DND-41 (cell line): ENCODE measurements at places on chromosomes 1 and 21.

GRCh38 chr1:200547386-200547785 lies 73.2 kb downstream of the KIF14 start:
- no peaks in the 10 kb centered on the region for H3K4me1 ChIP-seq
- peaks cover 4% of the 10 kb centered on the region; the same call in 1 of the 2 replicates for H3K36me3 ChIP-seq
- no peak overlapping the region for H3K4me3 ChIP-seq
- no peak for DNase-seq
- H3K27ac ChIP-seq = no peak overlapping the region

DNA sequence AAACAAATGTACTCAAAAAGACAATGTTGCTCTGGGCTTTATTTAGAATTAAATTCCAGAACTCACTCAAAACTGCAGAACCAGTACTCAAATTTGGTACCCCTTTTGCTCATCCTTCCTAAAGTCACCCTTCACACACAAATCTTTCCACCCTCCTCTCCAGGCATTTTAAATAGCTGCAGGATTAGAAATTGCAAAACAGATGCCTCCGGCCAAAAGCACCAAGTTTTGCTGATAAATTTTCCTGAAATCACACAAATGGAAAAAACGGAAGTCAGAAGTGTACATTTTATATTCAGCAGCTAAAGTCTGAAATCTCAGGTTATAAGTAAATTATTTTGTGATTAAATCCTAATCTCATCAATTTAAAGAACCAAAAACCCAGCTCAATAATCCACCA lies 147.0 kb downstream of the NRIP1 start:
- H3K4me3 ChIP-seq = no peak overlapping the region
- H3K27ac ChIP-seq = no peak overlapping the region
- DNase-seq = no peak
- H3K27me3 ChIP-seq = no peaks in the 10 kb centered on the region

- H3K27ac ChIP-seq = no peak overlapping the region
- DNase-seq = no peak
These were observed 32.1 kb downstream of the HSD17B7 start for GRCh38 chr1:162822391-162823200.

DNA sequence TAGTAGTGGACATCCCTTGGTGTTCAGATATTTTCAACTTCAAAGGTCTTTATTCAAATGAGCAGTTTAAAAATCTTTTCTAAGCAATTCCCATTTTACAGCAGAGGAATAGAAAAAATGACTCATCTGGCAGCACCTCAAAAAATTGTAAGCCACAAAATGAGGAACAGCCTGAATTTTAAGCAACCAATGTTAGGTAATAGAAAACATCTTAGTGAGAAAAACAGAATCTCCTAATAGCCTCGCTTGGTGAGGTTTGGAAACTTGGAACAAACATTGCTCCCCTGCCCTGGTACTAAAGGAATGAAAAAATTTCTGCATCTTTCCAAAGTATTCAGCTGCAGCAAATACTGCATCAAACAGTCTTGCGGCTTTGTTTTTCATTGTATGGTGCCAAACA lies 264.4 kb downstream of the NTNG1 start:
- DNase-seq = no peak
- no peak overlapping the region for H3K27ac ChIP-seq
- H3K4me3 ChIP-seq = no peak overlapping the region
- H3K27me3 ChIP-seq = no peaks in the 10 kb centered on the region

GRCh38 chr1:165356876-165357275 lies 361 bp upstream of the LMX1A start:
- H3K4me1 ChIP-seq = no peaks in the 10 kb centered on the region
- peaks cover 4% of the 10 kb centered on the region for H3K27me3 ChIP-seq
- H3K4me3 ChIP-seq = no peak overlapping the region
- H3K27ac ChIP-seq = no peak overlapping the region
- no peaks in the 10 kb centered on the region for H3K36me3 ChIP-seq

GRCh38 chr1:194117582-194117981 lies 931.2 kb upstream of the B3GALT2 start:
- H3K27ac ChIP-seq = no peak overlapping the region
- no peak for DNase-seq
- H3K4me3 ChIP-seq = no peak overlapping the region
- H3K4me1 ChIP-seq = no peaks in the 10 kb centered on the region
